Fibroblast of skin of right biceps (primary cell): ENCODE measurements at places on chromosomes 4 and X.
A peak's percentile ranks its signal among the peaks of the same experiment; 100 is the strongest.

DNA sequence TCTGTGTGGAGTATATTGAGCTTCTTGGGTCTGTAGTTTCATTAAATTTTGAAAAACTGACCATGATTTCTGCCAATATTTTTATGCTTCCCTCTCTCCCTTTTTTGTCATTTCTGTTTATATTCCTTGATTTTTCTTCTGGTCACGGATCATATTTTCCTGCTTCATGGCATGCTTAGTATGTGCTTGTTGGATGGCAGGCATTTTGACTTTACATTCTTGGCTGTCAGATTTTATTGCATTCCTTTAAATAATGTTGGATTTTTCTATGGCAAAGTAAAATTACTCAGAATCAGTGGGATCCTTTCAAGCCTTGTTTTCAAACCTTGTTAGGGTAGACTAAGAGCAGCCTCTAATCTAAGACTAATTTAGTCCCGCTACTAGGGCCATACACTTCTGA is 531.8 kb downstream of the IL15 start:
- peak; percentile 10 for DNase-seq

DNA sequence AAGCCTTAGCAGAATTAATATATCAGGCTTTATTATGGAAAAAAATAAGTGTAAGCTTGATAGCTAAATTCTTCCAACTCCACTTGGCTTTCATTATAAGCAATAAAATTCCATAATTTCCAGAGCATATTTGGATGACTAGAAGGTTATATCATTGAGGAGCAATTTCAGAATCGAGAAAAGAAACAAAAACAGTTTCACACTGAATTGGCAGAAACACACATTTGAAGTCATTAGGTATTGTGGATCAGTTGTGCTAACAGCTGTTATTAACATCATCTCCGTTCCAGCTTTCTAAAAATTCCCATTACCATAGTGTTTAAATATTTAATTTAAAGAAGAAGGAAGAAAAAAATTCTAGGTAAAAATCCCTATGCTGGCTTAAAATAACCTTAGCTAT is 92.6 kb downstream of the ANTXR2 start:
- DNase-seq = no peak

GRCh38 chr4:108148316-108148715 is 20.4 kb downstream of the LEF1 start:
- no peak for DNase-seq

GRCh38 chr4:83093060-83093640 is 21.4 kb downstream of the PLAC8 start:
- DNase-seq = no peak

DNA sequence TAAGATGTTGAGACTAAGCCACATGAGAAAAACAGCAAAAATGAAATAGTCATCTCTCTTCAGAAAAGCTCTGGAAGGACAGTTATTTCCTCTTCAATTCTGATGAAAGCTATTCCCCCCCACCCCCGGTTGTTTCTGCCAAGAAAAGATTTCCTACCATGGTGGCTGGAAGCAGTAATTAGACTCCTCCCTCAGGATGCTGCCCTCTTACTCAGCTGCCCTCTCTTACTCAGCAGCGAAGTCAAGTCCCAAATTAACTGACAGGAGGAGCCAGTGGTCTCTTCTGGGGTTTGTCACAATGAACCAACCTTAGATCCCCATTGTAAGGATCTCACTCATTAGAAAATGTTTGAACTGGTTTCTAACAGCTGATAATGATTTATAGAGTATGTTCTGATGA is 38.0 kb downstream of the GPM6B start:
- DNase-seq = peak; percentile 38

GRCh38 chrX:51520393-51520792 is 24.0 kb upstream of the NUDT11 start:
- no peak for DNase-seq

DNA sequence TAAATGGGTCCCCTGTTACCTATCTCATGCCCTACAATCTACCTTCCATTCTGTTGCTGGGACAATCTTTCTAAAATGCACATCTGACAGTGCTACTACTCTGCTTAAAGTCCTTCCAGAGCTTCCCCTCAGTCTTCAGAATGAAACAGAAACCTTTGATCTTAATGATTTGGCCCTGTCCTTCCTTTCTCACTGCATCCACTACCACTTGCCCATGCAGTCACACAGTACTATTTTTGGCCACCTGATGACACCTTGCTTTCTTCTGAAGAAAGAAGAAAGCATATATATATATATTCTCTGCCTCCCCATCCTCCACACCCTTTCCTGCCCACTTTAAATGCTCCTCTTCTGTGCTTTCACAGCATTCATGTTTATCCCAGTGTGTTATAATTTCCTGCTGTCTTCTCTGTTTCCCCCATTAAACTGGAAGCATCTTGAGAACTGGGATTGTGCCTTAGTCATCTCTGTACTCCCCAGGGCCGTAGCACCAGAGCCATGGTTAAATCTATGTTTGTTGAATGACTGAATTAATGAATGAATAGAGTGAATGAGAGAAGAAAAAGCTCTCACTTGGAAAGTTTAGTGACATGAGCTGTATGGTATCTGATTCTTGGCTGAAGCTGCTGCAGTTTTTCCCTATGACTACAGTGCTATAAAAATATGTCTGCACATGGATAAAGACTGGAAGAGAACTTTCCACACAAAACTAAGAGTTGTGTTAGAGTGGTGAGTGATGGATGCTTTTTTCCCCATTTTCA is 56.2 kb downstream of the RTL9 start:
- DNase-seq = peak; percentile 86

DNA sequence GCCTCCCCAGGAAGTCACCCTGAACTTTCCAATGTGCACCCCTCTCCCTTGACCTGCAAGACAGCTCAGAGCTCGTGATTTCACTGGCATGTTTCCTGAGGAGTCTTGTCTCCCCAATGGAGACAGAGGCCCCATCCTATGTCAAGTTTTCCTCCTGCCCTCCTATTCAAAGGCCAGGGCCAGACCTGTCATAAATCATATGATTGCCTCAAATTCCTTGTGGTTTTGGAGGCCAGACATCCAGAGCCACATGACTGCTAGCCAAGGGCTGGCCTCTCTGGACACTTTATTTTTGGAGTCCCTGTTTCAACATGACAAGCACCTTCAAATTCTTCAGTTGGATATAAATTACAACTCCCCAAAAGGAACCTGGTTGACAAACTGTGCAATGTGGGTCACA is 76.0 kb upstream of the TFDP3 start:
- DNase-seq = peak; percentile 45

DNA sequence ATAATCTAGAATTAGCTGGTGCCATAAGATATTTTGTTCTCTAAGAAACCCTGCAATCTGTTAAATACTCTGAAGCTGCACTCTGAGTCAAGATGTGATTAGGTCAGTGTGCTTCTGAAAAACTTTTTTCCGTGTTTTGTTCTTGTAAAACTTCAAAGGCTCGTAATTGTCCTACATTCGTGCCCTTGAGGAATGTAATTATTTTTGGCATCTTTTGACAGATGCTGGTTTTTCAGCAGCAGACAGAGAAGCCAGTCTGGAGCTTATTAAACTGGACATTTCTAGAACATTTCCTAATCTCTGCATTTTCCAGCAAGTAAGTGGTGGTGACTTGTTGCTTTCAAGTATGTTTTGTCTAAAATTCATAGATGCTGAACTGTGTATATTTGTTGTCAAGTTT is 36.8 kb upstream of the TADA2B start:
- no peak for DNase-seq
